ENCODE measurements at places on chromosomes 12 and 14.

DNA sequence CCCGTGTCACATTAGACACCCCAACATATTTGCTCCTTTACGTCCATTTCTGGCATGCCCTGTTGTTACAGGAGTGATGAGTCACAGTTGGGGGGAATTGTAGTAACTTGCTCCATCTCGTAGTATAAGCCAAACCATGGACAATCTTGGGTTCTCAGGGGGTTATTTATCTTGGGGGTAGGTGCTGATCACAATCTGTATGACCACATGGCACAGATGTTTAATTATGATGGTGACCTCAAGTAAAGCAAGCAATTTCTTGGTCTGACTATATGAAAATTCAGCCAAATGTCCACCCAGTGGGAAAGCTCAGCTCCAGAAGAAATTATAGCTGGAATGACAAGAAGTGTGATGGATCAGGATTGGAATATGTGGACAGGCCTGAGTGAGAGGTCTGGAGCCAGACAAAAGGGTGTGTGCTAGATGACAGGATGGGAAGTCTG lies 32.1 kb upstream of the STON2 start:
- DNase-seq, result no peak

- no peak for DNase-seq
Measured at GRCh38 chr14:100399052-100399849, 76.1 kb downstream of the SLC25A47 start.

DNA sequence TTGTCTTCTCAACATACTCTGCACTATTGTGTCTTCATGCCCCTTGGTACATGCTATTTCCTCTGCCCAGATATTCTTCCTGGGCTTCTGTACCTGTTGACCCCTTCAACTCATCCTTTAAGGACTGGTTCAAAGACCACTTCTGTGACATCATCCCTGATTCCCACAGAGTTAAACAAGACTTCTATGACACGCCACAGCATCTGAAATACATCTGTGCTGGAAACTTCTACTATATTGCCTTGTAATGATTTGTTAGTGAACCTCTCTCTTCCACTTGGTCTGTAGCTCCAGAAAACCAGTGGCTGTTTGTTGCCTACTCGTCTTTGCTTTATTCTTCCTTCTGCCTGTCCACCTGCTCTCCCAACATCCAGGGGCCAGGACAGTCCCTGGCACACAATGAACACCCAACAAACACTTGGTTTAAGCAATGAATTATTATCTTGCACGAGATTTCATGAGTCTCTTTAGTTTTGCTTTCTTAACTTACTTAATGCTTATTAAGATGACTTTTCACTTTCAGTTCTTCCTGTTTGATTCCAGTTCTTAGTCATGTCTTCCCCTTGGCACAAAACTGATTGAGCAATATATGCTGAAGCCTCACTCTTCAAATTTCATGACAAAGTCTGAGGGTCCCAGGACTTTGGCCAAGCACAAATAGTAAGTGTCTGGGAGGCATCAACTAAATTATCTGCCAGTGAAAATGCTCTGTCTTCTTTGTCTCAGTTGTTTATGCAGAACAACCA lies 485.9 kb downstream of the APAF1 start:
- DNase-seq, result no peak

GRCh38 chr12:124497039-124497438 lies 70.4 kb downstream of the NCOR2 start:
- DNase-seq, result no peak

GRCh38 chr12:116537101-116537904 lies 21.9 kb upstream of the MAP1LC3B2 start:
- DNase-seq, result no peak

DNA sequence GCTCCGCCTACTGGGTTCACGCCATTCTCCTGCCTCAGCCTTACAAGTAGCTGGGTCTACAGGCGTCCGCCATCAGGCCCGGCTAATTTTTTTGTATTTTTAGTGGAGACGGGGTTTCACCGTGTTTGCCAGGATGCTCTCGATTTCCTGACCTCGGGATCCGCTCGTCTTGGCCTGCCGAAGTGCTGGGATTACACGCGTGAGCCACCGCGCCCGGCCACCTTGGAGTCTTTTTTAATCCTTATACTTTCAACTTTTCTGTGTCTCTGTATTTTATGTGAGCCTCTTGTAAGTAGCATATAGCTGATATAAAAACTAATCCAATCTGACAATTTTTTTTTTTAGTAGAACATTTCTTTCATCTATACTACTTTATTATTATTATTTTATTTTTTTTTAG lies 15.6 kb downstream of the HSD17B6 start:
- DNase-seq, result no peak

GRCh38 chr14:59424341-59425071 lies 40.7 kb downstream of the GPR135 start:
- no peak for DNase-seq

GRCh38 chr12:106140223-106140986 lies 1.7 kb upstream of the NUAK1 start:
- DNase-seq, result no peak

- DNase-seq, result peak; percentile 41
Measured at GRCh38 chr12:79344855-79345847, 345.6 kb downstream of the PAWR start.

DNA sequence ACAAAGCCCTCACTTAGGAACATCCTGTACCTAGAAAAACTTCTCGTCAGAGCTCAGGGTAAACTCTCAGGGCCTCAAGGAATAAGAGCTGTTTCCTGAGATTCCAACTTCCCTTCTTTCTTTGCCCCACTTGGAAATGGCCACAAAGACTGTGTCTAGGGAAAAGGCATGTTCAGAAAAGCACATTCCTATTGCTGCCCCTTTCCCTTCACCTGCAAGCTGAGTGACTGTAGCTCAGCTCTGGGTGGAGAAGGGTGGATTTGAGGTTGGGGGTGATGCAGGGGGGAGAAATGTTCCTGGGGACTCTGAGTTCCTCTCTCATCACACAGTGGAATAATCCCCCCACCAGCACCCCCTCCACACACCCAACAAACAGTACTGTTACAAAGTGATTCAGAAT lies 6.8 kb downstream of the ENDOU start:
- no peak for DNase-seq

- no peak for DNase-seq
Measured at GRCh38 chr14:104230946-104231345, 92.6 kb downstream of the KIF26A start.

- DNase-seq, result peak; percentile 37
Measured at GRCh38 chr14:50344116-50344775, 32.1 kb downstream of the DMAC2L start.

DNA sequence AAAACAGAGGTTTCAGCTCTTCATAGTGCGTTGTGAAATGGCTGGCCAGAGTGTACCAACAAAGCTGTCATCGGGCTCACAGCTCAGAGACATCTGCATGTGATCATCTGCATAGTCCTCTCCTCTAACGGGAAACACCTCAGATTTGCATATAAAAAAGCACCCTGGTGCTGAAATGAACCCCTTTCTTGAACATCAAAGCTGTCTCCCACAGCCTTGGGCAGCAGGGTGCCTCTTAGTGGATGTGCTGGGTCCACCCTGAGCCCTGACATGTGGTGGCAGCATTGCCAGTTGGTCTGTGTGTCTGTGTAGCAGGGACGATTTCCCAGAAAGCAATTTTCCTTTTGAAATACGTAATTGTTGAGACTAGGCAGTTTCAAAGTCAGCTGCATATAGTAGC lies 14.3 kb upstream of the PAPLN start:
- no peak for DNase-seq

DNA sequence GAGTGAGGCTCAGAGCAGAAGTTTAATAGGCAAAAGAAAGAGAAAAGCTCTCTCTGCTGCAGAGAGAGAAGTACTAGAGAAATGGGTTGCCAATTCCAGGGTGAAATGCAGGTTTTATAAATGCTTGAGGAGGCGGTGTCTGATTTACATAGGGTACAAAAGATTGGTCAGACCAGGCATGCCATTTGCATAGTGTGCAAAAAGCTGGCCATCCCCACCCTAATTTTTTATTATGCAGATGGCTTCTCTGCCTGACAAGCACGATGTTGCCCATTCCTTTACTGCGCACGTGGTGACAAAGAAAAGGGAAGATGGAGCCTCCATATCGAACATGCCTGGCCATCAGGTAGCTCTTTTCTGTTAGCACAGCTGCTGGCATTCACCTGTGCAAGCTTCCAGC lies 209.3 kb upstream of the PPFIA2 start:
- no peak for DNase-seq

DNA sequence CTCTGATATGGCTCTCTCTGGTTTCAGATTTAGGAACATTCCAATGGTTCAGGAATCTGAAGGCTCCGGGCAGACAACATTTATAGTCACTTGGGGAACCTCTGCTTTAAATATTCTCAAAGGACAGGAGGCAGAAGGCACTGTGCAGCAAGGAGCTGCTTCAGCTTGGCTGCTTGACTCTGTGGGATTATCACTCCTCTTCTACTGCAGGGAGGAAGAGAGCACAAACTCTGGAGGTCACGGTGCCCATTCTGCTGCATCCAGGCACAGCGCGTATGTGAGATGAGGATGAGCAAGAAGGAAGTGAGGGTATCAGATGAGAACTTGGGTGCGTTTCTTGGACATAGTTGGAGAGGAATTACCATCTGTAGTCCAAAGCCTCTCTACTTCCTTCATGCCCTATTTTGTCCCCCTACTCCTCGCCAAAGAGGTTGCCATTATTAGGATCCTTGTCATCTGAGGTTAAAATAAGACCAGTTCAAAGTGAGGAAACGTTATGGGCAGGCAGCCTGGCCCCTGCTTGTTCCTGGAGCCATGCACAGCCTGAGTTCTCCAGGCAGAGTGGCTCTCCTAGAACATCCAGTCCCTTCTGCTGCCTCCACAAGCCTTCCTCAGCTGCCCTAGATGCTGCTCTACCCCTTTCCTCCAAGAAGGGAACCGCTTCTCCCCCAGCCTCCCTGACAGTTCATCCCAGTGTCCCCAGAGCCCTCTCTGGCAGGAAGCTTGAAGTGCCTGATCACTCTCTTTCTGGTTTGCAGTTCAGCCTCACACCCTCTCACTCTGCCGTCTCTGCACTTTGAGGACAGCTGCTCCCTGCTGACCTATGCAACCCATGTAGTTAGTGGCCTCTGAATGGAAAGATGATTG lies 12.5 kb downstream of the FGF6 start:
- no peak for DNase-seq

DNA sequence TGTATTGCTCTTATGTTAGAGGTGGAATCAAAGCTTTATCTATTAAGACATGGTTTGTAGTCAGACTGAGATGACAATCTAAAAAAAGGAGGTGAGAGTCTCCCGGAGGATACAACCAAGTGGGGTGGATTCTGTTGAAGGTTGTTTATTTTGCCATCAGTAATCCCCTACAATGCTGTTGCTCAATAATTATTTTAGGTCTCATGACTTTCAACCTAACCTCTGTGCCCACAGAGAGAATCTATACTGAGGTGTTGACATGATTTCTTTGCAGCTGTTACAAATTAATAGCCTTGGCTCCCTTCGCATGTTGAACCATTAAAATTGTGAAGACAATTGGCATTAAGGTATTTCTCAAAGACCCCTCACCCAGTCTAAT lies 28.7 kb upstream of the FOS start:
- DNase-seq, result no peak

GRCh38 chr12:29241821-29242591 lies 92.9 kb downstream of the FAR2 start:
- peak; percentile 25 for DNase-seq

DNA sequence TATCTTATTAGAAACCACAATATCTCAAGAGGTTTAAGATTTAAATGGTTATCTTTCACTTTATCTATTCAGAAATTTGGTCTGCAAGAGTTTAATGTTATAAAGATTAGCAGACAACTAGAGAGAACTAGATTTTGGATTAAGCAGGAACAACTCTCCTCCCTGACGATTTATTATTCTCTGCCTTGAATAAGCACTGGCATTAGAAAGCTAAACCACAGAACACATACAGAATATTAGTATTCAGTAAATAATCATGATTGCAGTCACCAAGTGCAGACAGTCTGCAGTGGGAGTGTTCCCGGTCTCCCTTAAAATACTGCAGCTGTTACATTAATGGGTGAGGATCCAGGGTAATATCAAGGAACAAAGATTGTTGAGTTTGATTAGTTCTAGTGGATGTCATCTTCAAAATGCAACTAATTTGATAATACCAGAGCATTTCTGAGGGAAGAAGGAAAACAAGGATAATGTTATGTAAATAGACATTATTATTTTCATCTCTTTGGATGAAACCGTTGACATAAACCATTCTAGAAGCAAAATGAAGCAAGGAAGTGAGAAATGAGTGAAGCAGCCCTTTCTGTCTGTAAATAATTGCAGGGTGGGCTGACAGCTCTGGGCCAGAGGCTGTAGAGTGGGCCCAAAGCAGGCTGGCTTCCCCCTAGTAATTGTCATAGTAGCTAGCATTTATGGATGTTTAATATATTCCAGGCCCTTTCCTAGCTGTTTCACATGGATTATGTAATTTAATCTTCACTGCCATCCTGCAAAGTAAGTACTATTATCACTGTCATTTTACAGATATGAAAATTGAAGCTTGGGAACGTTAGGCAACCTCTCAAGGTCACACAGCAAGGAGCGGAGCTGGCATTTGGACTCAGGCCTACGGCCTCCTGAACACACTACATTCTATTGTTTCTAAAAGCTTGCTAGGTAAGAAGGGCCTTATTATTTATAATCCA lies 79.4 kb downstream of the DYRK2 start:
- DNase-seq, result no peak

GRCh38 chr12:113310489-113310888 lies 24.4 kb downstream of the SLC8B1 start:
- DNase-seq, result no peak

DNA sequence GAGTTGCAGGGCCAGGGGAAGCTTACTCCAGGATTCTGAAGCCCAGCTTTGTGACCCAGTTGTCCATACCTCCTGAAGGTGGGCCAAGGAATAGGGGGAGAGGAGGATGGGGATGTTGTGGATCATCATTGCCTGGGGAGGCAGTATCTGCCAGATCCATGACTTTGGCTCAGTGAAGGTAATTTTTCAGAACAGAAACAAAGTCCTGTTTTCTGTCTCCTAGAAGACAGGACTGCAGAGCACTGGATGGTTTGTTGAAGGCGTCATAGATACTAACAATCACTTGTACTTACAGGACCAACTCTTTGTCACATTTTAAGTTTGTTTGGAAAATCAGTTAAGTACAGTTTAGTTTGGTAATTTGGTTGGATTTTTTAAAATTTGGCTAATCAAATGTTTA lies 38.4 kb downstream of the ANO6 start:
- no peak for DNase-seq

- DNase-seq, result peak; percentile 44
Measured at GRCh38 chr12:129049917-129050316, 196.6 kb downstream of the GLT1D1 start.

DNA sequence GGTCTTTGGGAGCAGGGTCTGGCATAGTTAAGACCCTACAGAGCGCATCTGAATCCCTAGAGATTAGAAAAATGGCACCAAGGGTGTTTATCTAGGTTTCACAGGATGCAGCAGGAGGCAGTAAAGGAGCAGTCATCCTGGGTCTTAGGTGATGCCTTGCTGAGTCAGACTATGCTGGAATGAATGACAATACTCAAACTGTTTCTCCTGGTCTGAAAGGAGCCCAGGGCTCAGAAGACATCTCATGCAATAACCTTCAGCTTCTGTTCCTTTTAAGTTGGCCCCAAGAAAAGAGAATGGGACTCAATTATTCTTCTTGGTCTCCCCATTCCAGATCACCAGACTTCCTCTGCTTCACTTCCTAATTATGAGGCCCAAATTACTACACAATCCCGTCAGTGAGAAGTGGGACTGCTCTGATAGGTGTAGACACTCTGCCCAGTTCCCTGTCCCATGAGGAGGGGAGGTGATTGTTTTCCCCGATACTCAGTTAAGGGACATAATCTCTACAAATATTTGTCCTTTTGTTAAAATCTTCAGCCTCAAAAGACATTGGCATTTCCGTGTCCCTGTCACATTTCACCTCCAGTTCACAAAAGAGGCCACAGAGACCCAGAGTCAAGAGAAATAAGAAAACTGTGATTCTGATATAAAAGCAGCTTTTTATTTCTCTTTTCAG lies 14.8 kb upstream of the APOF start:
- DNase-seq, result no peak

GRCh38 chr12:28189784-28190320 lies 404 bp upstream of the CCDC91 start:
- peak; percentile 3 for DNase-seq
